ENCODE measurements at places on chromosomes 5 and 9. TPM values are rescaled to one million over a fixed set of nuclear protein-coding genes. Genes with fewer than 3 reads are reported as not detected.

DNA sequence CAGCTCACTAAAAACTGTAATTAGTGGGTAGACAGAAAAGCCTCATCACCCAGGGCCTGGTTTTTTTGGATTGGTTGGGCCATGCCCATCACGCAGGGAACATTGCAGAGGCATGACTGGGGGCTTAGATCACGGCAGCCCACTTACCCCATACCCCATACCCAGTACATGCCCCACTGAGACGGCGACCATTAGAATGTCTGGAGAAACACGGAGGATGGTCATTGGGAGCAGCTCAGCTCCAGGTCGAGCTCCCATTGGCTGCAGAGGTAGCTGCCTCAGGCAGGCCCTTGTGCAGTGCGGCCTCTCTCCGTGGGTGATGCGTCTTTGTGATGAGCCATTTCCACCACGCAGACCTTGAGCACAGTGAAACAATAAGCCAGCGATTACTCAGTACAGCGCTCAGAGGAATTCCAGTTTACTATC, 204.0 kb downstream of the GADD45G start:
- no peak for DNase-seq

DNA sequence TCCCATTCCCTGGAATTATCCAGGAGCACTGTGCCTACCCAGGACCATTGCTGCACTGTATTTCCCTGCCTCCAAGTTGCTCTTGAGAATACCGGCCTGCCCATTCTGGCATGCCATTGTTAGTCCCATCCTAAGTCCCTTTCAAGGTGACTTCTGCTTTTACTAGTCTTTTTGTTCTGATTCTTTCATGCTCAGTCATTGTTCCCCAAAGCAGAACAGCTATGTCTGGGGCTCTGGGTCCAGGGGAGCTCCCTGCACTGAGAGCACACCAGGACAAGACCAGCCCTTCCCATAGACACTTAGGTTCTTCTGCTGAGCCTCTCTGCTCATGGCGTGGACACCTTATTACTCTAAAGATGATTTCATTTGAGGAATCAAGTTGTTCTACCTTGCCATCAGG, 388.9 kb upstream of the KLF4 start:
- DNase-seq, result no peak

- DNase-seq, result peak; percentile 43
Measured at GRCh38 chr5:139641116-139642080, 6.8 kb upstream of the CXXC5 start.

DNA sequence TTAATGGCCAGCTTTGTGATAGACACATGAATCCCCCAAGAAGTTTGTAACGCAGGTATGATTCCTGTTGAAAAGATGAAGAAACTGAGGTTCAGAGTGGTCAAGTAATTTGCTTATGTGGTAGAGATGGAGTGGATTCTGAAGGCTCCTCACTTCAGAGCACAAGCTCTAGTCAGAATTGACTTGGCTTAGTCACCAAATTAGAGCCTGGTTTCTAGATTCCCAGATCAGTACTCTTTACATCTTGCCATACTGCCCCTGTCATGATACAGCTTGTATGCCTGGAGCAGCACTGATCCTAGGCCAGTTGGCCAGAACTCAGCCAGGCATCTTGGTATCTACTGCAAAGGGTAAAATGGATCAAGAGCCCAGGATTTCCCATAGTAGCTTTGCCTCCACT, 284.4 kb upstream of the RFX3 start:
- no peak for DNase-seq

GRCh38 chr5:159411115-159411514, 80.8 kb upstream of the IL12B start:
- DNase-seq, result no peak

GRCh38 chr9:130736834-130737233, 43.3 kb downstream of the EXOSC2 start:
- DNase-seq, result no peak

- DNase-seq, result no peak
Measured at GRCh38 chr5:172561151-172561550, 79.9 kb upstream of the NEURL1B start.

DNA sequence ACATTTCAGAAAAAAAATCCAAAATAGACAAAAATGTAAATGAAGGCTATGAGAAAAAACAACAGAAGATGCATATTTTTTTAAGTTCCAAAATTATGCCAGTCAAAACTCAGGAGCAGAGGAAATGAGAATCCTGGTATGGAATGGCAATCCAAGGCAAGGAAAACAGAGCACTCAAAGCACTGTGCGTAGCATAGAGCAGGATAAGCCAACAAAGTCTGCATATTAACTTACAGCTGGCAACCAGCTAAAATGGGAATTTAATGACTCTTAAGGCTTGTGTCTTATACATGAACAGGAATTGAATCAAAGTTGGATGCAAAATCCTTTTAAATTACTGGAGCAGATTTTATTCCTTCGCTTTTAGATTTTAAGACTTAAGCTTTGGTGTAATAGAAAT, 203.5 kb upstream of the DAPK1 start:
- no peak for DNase-seq

Gene TMEM174
- total RNA-seq, result not detected

GRCh38 chr9:137138722-137139467, at the start of gene GRIN1:
TSS of gene GRIN1 (plus strand) at chr9:137139154. CDS start at chr9:137139487, 333 bp downstream.
- DNase-seq, result no peak

GRCh38 chr5:65142511-65143011, 339.2 kb downstream of the ADAMTS6 start:
- no peak for DNase-seq

Gene CLINT1
- total RNA-seq, result 59.4 TPM

DNA sequence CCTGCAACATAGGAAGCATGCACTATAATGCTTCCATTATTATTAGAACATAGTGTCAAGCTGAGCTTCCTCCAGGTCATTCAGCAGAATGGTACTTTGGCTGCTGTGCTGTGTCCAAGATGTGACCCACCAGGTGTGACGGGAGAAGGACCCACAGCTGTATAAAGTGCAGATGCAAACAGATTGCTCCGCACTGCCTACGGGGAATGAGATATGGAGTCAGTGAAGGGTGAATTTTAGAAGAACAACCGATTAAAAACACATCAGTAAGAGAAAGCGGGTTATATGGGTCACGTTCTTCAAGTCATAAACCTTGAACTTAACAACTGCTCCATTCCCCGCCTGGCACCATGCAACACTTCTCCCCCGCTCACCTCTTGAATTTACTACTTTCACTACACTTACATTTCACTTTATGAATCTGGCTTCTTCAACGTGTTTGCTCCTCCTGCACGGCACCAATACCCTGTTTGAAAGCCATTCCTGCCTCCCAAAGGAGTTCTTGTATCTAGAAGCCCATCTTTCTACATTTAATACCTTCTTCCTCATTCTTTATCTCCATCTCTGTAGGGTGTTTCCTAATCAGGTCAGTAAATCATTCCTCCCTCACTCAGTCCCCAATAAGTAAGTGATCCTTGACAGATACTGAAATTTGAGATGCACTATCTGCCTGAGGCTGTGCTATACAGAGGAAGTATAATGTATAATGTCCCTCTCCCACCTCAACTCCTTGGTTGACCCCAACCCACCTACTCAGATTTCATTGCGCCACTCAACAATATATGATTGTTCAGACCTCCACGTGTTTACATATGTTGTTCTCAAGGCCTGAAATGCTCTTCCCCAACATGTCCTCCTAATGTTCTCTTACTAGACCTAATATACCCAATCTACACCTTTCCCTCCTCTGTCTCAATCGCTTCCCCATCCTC, 25.9 kb downstream of the BRINP1 start:
- no peak for DNase-seq

DNA sequence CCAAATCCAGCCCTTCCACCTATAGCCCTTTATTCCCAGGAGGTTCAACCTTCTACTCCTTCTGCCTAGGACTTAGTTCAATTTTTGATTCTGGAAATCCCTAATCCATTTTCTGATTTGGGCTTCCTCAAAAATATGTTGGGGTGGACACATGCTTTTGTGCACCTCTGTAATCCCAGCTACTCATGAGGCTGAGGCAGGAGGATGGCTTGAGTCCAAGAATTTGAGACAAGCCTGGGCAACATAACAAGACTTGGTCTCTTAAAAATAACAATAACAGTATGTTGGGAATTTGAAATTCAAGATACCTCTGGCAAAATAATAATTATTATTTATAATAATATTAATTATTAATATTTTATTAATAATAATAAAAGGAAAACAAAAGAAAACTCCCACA, 188.7 kb upstream of the TLE4 start:
- DNase-seq, result no peak

Gene FOXD4L3
- not detected for total RNA-seq
